ENCODE measurements at places on chromosomes 12 and 14.
A peak's percentile ranks its signal among the peaks of the same experiment; 100 is the strongest.

DNA sequence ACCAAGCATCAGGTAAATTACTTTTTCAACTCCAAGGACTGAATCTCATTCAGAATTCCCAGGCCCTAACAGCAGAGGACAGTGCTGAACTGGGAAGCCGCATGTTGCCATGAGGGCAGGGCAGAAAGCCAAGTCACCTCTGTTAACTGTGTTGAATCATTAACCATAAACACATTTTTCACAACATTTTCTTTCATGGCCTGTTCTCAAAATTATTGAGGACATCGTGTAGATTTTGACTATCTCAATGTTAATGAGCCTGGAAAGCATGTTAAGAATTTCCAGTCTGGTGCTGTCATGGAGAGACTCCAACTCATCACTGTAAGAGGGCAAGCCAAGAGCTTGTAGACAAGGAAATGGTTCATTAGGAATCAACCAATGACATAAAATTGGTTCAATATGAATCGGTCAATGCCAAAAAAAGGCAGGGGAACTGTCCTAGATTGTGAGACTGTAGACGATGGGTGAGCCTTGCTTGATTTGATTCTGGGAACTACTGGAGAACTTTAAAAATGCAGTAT, 33.7 kb downstream of the CPM start:
- DNase-seq = peak; percentile 79

DNA sequence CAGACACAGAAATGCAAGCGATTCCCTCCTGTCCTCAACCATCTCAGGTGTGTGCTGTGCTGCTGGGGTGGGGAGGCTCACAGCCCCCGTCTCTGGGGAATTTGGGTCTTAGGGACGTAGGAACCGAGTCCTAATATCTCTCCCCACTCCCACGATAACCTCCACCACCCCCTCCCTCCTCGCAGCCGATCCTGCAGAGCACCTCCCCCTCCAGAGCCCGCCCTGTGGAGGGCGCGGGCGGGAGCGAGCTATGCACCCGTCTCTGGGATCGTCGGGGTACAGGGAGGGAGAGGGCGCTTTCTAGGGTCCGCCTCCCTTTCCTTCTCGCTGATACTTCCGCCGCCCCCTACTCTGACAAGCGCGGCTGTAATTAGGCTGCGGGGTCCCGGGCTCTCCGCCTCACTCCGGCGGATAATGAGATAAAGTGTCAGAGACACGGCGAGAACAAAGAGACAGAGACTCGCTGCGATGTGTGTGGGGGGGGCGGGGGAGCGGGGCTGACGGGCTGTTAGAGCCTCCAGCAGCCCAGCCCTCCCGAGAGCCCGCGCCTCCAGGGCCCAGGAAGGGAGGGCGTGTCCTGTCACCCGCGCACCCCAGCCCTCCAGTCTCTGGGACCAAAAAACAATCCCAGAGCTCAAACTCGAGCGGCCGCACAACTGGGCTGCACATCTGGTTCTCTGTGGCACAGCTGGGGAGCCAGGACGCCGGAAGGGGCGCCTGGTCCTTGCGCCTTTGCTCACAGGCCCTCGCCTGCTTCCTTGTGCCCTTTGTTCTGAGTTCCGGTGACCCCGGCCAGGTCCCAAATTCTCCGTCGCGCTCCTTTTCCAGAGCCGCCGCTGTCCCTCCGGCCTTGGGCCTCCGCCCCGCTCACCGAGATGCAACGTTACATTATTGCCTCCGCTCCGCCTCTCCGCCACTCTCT, 8.7 kb downstream of the SHMT2 start:
- no peak for DNase-seq

DNA sequence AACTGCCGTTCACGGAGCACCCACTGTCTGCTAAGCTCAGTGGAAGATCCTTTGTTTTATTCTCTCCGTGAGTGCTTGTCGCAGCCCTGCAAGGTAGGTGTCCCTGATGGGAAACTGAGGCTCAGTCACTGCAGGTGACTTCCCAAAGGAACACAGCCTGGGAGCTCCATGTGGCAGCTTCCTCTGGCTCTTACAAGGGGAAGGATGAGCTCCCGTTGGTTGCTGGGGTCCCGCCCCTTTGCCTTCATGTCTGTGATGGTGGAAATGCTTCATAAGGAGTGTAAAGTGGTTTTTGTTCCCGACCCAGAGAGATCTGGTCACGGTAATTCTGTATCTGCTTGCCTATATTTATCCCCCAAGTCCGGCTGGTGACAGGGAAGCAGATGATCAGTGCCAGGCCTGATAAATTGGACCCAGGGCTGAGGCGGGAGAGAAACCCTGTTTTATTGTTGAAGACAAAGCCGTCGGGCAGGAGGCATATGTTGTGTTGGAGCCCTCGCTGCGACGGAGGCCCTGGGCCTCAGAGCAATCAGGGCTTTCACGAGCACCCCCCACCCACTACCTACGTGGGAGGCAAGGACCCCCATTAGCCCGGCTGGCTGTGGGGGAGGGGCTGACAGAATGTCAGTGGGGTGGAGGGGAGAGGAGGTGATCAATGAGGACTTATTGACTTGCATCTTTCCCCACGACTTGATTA, 91.9 kb downstream of the KIF26A start:
- no peak for DNase-seq

GRCh38 chr14:70002589-70003346, 123.6 kb downstream of the SMOC1 start:
- DNase-seq = peak; percentile 70

DNA sequence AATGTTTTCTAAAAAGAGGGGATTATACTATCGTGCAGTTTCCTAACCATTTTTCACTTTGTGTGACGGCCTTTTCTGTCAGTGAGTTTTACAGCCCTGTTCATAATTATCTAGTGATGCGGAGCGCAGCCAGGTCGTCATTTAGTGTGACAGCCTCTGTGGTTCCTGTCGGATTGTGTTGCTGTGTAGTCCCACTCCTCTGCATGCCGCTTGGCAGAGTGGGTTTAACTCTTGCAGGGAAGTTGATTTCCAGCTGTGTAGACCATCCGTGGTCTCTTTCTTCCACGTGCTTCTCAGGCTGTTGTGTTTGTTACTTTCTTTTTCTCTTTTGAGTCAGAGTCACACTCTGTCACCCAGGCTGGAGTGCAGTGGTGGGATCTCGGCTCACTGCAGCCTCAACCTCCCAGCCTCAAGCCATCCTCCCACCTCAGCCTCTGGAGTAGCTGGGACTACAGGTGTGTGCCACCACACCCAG, 8.6 kb downstream of the RAN start:
- DNase-seq = no peak

Data from astrocyte of the spinal cord (primary cell).